ENCODE measurements at places on chromosomes 5 and 9.

DNA sequence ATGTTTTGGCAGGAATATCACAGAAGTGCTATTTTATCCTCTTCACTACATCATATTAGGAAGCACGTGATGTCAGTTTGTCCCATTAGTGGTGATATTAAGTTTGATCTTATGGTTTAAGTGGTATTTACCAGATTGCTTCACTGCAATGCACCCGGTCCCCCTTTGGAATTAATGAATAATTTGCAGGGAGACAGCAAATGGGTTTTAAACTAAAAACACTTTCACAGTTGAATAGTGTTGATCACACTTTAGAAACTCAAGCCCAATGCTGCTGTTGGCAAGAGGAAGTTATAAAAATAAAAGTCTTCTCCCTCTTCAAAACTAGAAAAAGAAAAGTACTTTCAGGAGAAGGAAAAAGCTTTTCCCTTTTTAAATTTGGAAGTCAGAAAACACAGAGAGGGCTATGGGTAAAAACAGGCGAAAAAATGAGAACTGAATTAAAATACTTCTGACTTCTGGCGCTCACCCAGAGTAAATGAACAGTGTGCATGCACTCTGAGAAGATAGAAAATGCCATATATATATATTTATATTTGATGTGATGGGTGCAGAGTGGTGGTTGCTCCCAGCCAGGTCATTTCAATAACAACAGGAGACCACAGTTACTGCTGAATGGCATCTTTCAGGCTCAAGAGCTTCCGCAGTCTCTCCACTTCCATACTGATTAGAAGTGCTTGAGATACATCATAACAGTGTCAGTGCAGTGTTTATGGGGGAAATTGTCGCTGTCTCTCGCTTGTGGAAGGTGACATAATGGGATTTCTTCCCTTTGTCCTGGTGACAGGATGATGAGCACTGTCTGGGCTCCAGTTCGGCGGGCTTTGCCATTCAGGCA, 278.0 kb downstream of the ZSWIM6 start:
- no peak for DNase-seq

DNA sequence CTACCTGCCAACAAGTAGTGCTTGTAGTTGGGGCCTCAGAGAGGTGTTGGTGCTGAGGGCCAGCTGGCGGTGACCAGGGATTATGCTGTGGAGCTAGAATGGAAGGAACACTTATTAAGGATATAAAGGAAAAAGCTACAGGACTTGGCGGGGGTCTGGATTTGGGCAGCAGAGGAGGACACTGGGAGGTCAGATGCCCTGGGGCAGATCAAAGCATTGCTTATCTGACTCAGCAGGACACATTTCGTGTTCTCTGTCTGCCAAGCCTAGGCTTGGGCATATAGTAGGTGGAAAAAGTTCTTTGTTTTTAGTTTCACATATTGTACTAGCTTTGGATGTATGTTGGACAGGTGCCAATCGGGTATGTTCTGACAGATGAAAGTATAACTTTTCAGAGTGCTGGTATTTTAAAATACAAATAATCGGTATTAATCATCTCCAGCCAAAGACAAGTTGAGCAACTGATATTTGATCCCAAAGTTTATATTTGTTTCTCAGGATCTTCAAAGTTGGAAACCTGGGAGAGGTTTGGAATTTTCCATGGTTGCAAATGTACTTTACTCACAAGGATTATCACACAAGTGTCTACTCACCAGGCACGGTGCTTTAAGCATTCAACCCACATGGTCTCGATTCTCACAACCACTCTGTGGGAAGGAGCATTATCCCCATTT, 69.4 kb downstream of the IQGAP2 start:
- no peak for DNase-seq

- no peak for DNase-seq
Observed at GRCh38 chr9:113817171-113817570, 58.9 kb upstream of the ZNF618 start.

DNA sequence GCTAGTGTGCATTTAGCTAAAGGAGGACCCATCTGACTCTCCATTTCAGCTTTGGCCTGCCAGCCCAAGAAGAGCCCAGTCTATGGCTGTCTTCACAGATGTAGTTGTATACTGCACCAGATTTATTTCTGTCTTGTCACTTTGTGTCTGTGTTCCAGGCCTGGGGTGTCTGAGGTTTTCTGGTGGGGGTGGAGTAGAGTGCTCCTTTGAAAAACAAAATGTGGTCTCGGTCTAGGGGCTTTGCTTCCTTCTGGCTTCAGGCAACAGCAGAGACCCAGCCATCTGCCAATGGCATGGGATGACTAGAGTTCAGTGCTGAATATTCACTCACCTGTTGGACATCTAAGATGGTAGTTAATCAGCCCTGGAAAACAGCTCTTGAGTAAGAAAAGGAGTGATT, 10.9 kb downstream of the IGIP start:
- DNase-seq, result no peak

- no peak for DNase-seq
Observed at GRCh38 chr9:123997665-123998277, 13.8 kb upstream of the LHX2 start.

DNA sequence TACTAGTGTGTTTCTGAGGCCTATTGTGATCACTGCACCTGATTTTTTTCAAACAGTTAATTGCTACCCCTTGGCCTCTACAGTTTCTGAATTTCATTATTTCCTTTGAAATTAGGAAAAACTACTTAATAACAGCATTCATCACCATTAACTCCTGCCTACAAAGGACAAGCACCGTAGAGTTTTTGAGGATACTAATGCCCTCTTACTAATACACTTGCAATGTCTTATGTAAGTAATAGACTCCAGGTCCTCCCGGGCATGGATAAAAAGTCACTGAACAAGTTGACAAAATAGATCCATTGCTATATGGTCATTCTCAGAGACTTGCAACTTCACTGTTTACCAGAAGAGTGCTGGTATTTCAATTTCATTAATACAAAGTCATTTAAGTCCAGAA, 1172.5 kb downstream of the CDH12 start:
- DNase-seq, result no peak

DNA sequence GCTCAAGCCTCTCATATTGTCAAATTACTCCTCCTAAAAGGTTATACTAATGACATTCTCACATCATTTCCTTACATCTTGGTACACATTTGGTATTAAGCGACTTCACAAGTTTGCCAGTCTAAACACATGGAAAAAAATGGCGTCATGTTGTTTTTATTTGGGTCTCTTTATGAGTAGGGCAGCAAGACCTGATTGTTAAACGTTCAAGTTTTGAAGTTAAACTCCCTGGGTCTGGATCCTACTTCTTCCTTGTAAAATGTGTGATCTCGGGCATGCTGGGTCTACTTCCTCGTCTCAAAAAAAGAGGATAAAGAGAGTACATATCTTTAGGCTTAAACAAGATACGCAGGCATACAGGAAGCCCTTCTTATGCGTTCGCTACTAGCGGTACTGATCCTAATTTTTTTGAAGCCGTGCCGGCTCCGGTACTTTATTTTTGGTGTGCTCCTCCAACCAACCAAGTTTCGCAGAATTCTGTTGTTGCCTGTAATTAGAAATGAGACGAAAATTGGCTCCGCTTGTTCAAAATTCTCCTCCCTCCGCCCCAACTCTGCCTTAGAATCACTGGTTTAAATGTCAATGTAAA, 596 bp upstream of the CDC37L1 start:
- peak; percentile 27 for DNase-seq

DNA sequence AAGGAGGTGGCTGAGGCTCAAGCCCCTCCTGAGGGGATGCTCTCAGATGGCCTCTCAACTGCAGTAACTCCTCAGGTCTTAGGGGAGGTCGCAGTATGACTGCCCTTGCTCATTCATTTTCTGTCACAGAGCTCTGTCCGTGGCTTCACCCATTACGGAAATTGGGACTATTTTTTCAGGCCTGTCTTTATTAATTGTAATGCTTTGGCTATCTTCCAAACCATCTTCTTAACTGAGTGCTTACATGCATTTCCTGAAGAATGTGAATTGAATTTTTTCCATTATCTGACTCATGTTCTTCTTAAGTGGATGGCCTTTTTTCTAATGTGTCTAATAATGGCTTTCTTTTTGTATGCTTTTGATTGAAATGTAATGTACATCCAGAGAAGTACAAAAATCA, 36.4 kb upstream of the SV2C start:
- DNase-seq, result no peak

- DNase-seq, result no peak
Observed at GRCh38 chr5:150490296-150490669, 17.6 kb upstream of the NDST1 start.

GRCh38 chr9:102124465-102124864, 386.0 kb upstream of the GRIN3A start:
- no peak for DNase-seq

- DNase-seq, result no peak
Observed at GRCh38 chr9:36749461-36749860, 176.8 kb downstream of the MELK start.

DNA sequence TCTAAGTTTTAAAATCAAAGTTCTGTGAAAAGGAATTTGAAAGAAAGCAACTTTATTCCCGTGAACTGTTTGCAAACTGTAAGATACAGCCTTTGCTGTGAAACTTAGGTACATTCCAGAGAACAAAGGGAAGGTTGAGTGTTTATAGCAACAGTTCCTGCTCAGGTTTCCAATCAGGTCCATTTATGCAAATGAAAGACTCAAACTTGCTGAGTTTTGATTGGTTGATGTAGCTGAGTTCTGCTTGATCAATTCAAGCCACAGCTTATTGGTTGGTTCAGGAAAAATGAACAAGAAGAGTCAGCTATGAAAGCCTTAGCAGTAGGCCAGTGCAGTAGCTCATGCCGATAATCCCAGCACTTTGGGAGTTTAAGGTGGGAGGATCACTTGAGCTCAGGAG, 37.9 kb downstream of the SLC27A6 start:
- no peak for DNase-seq

DNA sequence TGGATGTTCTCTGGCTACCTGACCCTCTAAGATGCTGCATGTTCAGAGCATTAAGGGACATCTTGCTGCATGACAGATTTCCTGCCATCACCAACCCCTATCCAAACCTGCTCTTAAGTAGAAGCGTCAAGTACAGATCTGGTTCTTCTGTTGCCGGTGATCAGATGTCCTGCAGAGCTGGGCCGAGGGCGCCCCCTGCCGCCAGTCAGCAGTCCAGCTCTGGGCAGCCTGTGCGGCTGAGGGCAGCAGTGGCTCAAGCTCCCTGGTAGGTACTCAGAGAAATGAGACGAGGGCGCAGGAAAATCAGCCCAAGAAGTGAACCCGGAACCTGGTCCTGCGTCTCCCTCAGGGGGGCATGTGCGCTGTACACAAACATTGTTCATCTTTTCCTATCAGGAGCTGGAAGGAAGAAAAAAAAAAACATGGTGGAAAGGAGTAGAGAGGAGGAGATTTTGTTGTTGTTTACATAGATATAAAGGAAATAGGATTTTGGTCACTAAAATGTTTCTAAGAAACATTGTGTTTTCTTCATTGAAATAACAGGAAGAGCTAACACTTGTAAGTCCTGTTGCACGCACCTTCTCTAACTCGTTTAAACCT, 95.8 kb downstream of the CFAP90 start:
- peak; percentile 93 for DNase-seq

DNA sequence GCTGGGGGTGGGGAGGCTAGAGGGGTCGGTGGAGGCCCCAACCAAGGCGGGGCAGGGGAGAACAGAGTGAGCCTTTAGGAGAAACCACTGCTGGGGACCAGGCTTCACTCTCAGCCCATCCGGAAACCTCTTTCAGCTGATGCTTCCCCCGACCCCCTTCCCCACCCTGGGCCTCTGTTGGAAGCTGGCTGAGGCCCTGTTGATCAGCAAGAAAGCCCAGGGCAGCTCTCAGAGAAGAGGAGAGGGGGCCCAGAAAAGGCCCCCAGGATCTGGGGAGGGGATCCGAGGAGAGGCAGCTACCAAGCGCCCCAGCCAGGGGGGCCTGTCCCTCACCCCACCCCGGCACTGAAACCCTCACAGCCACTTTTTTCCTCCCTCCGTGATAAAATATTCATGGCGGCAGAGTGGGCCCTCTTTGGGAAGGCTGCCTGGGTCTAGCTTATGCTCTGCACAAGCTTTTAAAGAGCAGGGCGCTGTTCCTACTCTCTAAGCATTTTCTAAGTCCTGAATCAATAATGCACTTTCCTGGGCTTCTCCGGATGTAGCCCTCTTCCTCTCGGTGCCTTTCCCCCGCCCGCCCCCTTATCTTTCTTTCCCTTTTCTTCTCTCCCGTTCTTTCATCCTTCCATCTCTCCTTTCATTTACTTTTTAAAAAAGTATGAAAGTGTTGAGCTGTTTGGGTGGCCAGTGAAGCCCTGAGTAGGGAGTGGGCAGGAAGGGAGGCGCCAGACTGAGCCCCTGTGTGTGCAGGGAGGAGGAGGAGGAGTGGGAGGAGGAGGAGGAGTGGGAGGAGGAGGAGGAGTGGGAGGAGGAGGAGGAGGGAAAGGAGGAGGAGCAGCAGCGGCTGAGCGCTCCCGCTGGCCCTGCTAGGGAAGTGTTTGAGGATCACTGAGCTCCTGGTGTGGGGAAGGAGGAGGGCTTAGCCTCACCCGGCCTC, 23.5 kb downstream of the NTNG2 start:
- no peak for DNase-seq

GRCh38 chr5:126383246-126383645, 40.0 kb upstream of the GRAMD2B start:
- no peak for DNase-seq

GRCh38 chr5:89930591-89931392, 478.8 kb downstream of the CETN3 start:
- no peak for DNase-seq

GRCh38 chr5:177124486-177124991, 9.0 kb upstream of the NSD1 start:
- no peak for DNase-seq

- DNase-seq, result no peak
Observed at GRCh38 chr5:71744009-71744790, 25.1 kb downstream of the CARTPT start.

DNA sequence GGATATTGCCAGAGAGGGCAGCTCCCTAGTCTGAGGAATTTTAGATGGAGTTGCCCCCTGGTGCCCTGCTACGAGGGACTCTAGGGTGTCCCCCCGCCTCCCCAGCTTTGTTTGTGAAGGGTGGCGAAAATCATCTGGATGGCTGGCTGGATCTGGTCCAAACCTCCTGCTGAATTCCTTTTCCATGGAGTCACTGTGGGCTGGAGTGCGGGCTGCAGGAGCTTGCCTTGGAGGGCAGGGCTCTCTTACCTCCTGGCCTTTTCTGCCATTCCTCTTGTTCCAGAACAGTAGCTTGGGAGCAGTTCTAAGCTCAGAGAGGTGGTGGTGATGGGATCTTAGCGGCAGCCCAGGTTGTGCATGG, 2.1 kb downstream of the SYNPO start:
- DNase-seq, result no peak
